ENCODE measurements at places on chromosomes 11 and 22.
A peak's percentile ranks its signal among the peaks of the same experiment; 100 is the strongest.

DNA sequence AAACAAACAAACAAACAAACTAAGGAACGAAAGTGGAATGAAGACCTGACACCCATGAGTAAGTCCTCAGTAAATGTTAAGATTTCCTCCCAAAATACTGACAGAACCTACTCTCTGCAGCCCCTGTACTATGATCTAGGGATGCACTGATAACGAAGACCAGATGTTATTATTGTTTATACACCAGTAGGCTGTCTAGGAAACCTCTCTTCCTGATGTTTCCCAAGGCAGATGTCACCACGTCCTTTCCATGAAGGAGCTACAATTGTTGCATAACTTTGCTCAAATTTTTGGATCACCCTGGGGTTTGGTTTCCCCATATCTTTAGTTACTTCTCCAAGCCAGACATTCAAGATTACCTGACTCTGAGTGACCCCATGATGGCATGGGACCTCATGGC, 340.7 kb downstream of the MIAT start:
- DNase-seq, result no peak

GRCh38 chr11:130066338-130066737, 3.4 kb upstream of the APLP2 start:
- DNase-seq, result no peak

GRCh38 chr11:116694815-116695590, 77.8 kb downstream of the BUD13 start:
- no peak for DNase-seq

GRCh38 chr11:56624661-56625110, 10.0 kb upstream of the OR5M1 start:
- DNase-seq, result no peak

DNA sequence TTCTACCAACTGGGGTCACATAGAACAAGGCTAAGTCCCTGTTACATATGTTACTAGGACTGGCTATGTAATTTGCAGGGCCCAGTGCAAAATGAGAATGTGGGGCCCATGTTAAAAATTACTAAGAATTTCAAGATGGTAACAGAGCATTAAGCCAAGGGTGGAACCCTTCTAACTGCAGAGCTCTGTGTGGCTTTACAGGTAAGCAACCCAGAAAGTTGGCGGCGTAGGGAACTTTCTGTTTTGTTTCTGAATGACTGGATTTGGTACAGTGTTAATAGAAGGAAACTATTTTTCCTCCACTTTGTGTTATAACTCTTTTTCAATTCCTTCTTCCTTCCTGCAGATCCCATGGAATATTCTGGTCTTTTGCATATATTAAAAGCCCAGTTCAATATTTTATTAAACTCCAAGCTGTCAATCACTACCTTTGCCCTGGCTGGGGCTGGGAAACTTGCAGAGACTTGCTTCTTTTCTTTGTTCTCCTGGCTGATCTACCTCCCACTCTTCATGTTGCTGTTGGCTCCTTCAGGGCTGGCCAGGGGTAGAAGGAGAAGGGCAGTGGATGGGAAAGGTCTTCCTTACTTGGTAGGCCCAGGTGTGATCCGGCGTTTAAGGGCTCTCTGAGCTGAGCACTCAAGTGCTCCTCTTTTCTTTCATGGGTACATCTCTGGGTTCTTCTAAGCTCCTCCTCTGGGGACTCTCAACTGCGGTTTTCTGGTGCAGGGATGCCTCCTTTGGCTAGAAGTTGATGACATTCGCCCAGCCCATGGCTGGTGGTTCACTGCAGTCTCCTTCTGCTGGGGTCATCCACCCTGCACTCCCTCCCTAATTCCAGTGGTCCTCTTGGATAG, 67.7 kb downstream of the SNX19 start:
- no peak for DNase-seq

DNA sequence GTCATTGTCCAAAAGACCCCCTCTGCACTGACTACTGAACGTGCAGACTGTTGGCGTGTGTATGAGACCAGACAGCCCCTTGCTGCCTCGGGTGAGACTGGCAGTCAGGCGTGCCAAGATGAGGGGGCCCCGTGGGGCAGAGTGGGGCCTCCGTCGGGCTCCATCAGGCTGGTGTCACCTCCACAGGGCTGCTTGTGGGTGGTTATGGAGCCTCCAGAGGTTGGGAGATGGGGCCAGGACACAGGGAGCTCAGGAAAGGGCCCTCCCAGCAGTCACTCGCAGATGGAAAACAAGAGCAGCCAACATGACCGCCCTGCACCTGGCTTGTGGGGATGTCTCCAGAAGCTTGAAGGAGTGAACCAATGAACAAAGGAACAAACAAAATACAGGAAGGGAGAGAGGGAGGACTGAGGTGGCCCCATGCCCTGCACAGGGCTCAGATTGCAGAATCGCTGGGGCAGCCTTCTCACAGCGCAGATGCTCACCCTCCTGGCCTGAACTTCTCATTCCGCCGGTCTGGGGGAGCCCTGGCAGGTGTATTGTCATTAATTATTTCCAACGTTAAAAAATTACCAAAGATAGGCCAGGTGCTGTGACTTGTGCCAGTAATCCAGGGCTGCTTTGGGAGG, 5.5 kb upstream of the PHLDA2 start:
- DNase-seq, result no peak

DNA sequence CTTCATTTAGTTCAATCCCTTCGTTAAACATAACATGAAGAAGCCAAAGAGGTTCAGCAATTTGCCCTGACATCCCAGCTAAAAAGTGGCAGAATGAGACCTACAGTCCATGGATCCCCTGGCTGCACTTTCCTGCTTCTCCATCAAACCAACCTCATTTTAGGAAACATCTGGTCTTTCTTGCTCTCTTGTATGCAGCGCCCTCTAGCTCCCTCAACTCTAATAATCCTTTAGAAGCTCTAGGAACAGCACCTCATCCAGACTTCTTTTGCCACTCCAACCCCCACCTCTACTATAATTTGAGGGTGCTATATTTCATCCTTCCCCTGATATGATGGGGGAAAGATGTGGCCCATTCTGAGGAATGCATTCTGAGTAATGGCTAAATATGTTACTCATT, 7.4 kb downstream of the CNTF start:
- DNase-seq, result peak; percentile 9

DNA sequence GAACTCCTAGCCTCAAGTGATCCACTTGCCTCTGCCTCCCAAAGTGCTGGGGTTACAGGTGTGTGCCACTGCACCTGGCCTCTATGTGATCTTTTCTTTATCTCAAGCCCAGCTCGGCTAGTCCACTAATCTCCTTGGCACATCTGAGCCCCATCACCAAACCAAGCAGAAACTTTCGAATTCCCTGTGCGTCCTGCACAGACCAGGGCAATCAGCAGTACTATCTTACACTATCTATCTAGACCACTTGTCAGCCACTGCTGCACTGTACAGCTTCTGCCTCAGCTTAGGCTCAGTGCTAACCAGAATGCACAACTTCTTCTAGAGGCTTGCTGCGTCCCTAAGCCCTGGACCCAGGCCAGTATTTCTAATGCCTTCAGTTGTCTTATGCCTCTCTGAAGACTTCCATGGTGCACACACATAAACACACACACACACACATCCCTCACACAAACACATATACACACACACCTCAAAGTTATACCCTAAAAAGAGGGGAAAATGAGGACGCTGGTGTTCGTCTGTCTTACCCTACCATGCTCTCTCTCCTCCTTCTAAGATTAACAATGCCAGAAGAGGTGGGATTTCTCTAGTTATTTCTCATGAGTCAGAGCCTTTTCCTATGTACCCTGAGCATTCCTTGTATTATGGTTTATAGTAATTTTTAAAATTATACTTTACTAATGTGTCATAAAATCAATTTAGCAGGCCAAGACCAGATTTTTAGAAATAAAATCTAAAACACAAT, 59.3 kb upstream of the FAM181B start:
- no peak for DNase-seq

GRCh38 chr11:7170431-7170830, 81.3 kb upstream of the SYT9 start:
- no peak for DNase-seq

GRCh38 chr22:48367731-48368130, 1459.9 kb downstream of the BRD1 start:
- DNase-seq, result no peak

DNA sequence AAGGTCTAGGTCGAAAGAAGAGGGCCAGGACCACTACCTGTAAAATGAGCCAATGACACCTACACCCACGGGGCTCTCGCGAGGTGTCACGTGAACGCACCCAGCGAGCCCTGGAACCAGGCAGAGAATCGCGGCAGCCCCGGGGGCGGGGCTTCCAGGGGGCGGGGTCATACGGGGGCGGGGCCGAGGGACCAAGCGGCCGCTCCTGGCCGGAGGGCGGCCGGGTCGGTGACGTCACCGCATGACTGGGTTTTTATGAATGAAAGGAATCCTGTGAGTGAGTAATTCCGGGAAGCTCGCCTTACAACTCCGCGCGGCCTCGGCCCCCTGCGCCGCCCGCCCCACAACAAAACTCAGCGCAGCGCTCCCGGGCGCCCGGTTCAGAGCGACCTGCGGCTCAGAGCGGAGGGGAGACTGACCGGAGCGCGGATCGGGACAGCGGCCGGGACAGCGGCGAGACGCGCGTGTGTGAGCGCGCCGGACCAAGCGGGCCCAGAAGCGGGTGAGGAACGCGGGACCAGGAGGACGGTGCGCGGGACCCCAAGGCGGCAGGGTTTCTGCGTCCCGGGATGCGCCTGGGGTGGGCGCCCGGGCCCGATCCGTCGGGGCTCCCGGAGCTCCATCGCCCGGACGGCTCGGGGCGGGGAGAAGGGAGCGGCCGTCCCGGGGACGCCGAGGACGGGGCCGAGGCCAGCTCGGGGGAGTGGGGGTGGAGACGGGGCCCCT, at the start of gene MAFF:
TSS of gene MAFF (plus strand) at position 284 of the 726 bp plus-strand sequence. CDS start 11,860 bp downstream, outside the sequence.
- peak; percentile 73 for DNase-seq

GRCh38 chr11:111797145-111797581, 31.0 kb upstream of the PPP2R1B start:
- DNase-seq, result no peak

- DNase-seq, result no peak
Observed at GRCh38 chr11:108027057-108027456, 18.4 kb downstream of the CUL5 start.

DNA sequence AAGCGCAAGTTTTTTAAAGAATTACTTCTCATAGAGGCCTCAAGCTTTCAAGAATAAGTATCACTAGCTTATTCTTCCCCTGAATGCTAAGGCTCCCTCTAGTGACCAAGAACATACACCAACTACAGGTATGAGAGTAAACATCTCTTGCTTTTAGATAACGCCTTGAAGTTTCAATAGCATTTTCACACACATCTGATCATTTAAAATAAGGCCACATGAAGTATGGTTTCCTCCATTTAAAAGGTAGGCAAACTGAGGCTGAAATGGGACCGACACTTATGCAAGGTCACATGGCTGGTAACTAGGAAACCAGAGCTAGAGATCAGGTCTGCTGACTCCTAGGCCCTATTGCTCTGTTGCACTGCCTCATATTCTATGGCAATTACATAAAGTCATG, 66.5 kb downstream of the CCDC34 start:
- DNase-seq, result no peak

GRCh38 chr22:27462190-27462589, 339.4 kb downstream of the MN1 start:
- DNase-seq, result no peak

DNA sequence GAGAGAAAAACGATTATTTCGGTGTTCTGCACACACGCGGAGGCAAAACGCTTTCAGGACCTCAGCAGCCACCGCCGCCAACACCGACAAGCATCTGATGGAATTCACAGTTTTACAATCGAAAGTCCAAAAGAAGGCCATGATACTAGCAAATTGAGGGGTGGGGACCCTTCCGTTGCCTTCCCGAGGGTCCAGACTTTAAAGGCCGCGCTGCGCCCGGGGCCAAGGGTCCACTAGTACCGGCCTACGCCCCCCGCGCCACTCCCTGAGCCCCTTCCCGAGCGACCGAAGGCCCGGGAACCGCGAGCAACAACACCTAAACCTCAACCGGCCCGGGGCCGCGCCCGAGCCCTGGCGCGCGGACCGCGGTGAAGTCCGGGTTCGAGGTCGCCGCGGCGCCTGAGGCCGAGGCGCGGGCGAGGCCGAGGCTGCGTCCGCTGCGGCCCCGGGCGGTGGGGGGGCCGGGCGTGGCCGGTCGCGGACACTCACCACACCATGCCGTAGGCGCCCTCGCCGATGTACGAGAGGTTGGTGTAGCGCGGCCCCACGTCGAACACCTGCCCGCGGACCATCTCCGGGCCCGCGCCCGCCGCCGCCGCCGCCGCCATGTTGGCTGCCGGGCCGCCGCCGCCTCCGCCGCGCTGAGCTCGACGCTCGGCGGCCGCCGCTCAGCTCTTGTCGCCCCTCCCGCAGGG, 465 bp downstream of the MAPK1 start:
- no peak for DNase-seq

- peak; percentile 16 for DNase-seq
Observed at GRCh38 chr11:37449146-37449545, 851.1 kb upstream of the RAG2 start.

DNA sequence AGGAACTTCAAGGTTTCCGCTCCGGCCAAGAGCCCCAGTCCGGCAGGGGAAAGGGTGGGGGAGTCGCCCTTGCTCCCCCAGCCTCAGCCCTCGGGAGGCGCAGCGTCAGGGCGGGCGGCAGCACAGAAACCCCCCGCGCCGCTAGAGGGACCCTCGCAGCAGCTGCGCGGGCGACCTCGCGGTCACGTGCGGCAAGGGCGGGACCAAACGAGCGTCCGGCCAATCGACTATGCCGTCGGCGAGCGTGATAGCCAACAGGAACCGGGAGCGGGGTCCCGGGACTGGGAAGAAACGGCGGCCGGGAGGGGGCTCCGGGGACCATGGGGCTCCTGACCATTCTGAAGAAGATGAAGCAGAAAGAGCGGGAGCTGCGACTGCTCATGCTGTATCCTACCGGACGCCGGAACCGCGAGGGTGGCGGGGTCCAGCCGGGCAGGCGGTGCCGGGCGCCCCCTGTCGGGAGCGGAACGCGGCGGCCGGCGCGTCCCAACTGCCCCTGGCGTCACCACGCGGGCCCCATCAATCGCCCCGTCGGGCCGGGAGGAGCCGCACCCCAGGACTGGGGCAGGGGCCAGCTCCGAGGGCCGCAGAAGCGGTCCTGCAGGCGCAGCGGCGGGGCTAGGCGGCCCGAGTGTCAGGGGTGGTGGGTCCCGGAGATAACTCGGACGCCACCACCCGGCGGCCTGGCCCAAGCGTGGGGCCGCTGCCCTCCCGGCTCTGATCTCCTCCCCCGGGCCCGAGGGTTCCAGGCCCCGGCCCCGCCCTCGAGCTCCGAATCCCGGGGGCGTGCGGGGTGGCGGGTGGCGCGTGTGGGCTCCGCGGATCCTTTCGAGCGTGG, at the start of gene ARL2:
TSS of gene ARL2 (plus strand) at position 273 of the 838 bp plus-strand sequence. CDS start at position 321, 48 bp downstream.
- peak; percentile 23 for DNase-seq

GRCh38 chr11:65218446-65218845, 36.7 kb downstream of the CAPN1 start:
- no peak for DNase-seq

GRCh38 chr11:70185348-70186055, 17.6 kb upstream of the FADD start:
- no peak for DNase-seq

- DNase-seq, result no peak
Observed at GRCh38 chr11:79121351-79121750, 319.5 kb downstream of the TENM4 start.

Measured in AG04449 (cell line).